RWPE1 (cell line): ENCODE measurements at places on chromosomes 2 and 18.

DNA sequence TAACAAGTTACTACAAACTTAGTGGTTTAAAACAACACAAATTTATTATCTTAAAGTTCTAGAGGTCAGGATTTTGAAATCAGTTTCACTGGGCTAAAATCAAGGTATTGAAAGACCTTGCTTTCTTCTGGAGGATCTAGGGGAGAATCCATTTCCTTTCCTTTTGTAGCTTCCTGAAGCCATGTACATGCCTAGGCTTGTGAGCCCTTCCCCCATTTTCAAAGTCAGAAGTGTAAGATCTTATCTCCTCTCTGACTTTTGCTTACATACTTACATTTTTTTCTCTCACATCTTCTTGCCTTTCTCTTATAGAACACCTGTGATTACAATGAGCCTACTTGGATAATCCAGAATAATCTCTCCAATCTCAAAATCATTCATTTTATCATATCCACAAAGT lies 78.7 kb upstream of the MBOAT2 start:
- no peak for DNase-seq

GRCh38 chr2:85405201-85406059 lies 4.7 kb downstream of the CAPG start:
- no peak for DNase-seq

- DNase-seq: peak; percentile 30
Measured at GRCh38 chr2:109171444-109172334, 42.7 kb downstream of the SH3RF3 start.

DNA sequence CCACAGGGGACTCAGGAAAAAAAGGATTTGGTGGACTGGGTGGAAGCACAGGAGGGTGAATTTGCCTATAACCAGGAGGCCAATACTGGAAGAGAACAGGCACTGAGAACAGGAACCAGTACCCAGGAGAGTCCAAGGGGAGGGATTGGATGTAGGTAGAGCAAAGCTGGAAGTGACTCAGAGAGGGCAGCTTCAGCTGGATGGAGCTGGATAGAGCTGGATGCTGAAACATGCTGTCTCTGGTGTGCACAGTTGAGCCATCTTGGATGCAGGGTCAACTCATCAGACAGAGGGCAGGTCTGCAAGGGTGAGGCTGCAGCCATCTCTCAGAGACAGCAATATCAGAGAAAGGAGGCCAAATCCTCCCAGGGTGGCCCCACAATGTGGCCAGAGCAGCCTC lies 134.0 kb downstream of the GALNT14 start:
- no peak for DNase-seq

DNA sequence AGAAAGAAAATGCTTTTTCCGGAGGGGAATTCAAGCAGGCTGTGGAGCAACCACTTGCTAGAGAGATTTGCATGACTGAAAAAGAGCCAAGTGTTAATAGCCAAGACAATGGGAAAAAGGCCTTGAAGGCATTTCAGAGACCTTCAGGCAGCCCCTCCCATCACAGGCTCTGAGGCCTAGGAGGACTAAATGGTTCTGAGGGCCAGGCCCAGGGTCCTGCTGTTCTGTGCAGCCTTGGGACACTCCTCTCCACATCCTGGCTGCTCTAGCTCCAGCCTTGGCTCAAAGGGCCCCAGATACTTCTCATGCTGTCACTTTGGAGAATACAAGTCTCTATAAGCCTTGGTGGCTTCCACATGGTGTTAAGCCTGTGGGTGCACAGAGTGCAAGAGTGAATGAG lies 81.8 kb downstream of the B3GNT2 start:
- no peak for DNase-seq

DNA sequence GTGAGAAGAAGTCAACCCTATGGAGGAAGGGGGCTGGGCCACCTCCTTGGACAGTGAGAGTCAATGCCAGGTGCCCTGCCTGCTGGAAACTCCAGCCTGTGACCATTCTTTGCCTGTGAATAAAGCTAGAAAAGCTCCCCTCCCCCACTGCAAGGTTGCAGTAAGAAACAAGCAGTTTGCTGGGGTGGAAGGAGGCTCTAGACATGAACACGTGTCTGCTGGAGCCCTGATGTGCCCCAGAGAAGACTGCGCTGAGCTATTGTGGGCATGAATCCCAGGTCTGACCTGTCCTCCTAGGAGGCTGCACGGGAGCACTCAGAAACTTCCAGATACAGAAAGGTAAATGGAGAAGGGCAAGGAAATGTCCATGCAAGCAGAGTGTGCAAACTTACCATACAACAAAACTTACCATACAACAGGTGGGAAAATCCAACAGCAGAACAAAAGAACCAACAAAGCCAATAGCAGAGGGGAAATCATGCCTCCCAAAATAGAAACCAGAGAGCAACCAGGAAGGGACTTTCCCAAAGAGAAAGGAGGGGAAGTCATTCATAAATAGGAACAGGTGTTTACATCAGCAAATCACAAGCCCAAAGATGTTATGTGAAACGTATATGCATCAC lies 278.7 kb downstream of the BCL2 start:
- DNase-seq: no peak

DNA sequence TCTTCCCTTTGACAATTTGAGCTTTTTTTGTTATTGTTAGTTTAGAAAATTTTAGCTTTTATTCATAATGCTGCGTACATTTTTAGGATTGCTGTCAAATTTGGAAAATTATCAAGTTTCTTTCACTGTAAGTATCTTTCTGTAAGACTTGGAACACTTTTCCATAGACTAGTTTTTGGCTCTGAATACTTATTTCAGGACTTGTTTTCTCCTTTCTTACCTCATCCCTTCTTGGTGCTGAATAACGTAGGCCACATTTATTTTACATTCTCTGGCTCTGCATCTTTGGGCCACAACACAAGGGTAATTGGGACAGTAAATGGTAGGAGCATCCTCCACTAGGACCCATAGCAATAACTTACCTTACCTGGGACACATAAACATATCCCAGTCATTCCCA lies 85.1 kb downstream of the CCDC85A start:
- DNase-seq: no peak

- no peak for DNase-seq
Measured at GRCh38 chr2:66084948-66085590, 349.9 kb upstream of the MEIS1 start.

DNA sequence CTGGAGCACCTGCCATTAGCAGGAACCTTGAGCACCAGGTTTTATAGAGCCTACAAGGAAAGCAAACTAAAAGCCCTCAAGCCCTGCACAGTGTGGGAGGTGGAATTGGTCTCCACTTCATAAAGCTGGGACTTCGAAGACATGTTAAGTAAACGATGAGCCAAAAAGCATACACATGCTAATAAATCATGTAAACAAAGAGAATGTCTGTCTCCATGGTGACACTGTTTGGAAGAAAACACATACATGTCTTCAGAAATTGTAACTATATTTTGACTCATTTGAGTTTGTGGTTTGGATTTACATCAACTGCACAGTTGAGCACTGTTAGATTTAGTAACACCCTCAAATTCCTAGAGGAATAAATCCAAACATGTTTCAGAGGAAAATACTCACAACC lies 978.5 kb upstream of the LRRTM1 start:
- DNase-seq: no peak

GRCh38 chr18:495017-495416 lies 5.5 kb downstream of the COLEC12 start:
- no peak for DNase-seq

DNA sequence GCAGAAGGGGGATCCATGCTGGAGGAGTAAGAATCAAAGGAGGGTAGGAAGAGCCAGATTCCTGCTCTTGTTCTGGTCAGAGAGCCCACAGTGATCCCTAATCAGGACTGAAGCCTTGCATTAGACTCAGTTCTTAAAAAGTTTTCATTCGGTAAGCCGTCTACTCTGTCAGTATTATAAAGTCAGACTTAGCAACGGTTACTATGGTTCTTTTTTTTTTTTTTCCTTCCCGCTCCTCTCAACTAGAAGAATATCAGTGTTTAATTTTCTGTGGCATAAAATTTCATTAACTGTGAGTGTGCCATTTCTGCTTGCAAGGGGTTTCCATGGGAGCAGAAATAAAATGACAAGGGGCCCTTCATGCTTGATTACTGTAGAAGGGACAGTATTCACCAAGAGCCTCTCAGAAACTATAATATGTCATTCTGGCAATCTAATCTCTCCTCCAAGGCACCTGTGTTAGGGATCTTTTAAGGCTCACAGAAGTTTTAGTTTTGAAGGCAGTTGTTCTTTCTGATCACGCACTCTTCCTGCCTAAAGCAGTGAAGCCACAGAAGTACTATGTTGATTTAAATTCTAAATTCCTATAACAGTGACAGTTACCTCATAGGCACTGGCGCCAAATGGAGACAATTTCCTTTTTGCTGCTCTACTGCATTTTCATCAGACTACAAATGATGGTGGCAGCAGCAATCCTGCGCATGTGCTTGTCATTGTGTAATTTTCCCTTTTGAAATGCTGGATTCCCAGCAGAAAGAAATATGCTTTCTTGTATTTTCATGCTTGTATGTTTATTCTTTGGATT lies 57.0 kb downstream of the OSBPL6 start:
- DNase-seq: no peak

DNA sequence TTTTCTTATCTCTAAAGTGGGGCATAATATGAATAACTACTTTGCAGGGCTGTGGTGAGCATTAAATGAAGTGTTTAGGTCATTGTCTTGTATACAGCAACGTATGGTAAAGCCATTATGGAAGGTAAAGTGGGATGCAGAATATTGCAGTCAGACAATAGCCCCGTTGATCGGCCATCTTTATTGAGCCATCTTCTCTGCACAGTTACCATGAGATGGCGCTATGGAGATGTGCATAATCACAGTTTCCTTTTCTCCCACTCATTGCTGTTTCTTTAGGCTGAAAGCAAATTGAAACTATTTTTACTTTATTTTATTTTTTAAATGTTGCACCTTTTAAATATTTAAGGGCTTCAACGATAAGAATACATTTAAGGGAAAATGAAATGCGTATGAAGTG lies 108.9 kb downstream of the THSD7B start:
- DNase-seq: no peak

GRCh38 chr2:159155320-159155719 lies 131.2 kb downstream of the WDSUB1 start:
- DNase-seq: peak; percentile 64

GRCh38 chr2:119106301-119106897 lies 52.2 kb downstream of the C1QL2 start:
- DNase-seq: peak; percentile 29

DNA sequence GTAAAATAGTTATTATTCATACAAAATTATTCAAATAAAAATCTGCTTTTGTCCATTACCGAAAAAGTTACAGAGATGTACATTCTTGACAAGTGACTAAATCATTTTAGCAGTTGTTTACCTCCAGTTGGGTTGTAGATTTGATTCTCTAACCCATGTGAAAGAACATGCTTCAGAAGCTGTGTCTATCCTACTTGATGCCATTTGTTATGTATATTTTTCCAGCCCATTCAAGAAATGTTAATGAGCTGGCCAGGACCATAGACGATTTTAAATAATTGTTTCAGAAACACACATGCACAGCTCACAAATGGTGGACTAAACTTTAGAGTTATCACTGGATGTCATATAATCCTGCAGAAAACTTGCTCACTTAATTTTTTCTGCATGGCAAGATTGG lies 391.1 kb upstream of the REG3G start:
- no peak for DNase-seq

GRCh38 chr2:4300616-4301015 lies 597.2 kb downstream of the DCDC2C start:
- no peak for DNase-seq

DNA sequence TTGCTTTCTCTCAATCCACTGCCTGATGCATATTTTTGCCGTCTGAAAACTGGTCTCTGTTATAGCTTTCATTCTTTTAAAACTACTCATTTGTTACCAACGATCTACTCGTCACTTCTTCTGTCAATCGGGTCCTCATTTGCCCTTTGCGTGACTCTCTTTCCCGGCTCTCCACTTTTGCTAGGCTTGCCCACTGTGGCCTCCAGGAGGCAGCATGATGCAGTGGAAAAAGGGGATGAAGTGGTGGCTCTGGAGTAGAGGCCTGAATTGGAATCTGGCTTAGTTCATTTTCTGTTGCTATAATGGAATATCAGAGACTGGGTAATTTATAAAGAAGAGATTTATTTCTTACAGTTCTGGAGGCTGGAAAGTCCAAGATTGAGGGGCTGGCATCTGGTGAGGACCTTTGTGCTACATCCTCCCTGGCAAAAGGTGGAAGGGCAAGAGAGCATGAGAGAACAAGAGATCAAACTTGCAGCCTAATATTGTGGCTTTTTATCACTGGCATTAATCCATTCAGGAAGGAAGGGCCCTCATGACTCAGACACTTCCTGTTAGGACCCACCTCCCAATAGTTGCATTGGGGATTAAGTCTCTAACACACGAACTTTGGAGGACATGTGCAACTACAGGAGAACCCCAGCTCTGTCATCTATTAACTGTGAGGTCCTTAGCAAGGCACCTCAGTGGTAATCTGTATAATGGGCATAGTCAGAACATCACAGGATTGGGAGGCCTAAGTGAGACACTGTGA lies 15.4 kb downstream of the GDF7 start:
- no peak for DNase-seq

DNA sequence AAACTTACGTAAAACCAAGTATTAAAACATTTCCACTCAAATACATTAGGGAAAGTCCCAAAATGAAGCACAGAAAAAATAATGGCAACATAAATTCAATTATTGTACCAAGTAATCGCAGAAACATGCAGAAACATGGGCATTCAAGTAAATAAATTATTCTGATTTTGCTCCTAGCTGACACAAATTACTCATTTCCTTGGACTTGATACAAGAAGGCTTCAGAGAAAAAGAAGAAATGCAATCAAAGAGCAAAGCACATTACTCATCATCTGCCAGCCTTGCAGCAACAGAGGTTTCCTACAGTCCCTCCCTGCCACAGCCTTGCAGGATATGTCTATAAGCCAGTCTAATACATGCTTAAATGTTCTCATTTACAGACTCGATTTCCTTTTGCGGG lies 439.8 kb upstream of the LYPD1 start:
- DNase-seq: peak; percentile 50

- no peak for DNase-seq
Measured at GRCh38 chr18:23194997-23195957, 60.0 kb downstream of the CABLES1 start.

DNA sequence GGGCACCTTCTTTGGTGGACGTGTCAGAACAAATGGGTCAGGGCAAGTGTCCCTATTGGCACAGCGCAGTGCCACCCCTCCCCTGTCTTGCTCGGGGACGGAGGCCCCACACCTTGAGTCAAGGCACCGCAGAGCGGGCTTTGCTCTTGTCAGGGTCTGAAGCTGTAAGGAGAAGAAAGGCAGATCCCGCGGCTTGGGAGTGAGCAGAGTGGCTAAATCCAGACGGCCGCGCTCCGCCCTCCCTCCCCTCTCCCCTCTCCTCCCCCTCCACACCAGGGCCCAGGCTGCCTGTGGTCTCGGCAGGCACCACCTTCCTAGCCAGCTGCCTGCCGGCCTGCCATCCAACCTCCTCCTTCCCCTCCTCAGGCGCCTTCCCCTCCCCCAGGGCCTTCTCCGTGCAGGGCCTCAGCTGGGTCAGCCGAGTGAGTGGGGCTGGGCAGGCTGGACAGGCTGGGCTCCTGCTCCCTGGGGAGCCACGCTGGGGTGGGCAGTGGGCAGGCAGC lies 25.8 kb downstream of the SPEG start:
- no peak for DNase-seq
